ENCODE measurements at places on chromosomes 5 and 9. TPM values are rescaled to one million over a fixed set of nuclear protein-coding genes. Genes with fewer than 3 reads are reported as not detected.
A peak's percentile ranks its signal among the peaks of the same experiment; 100 is the strongest.

FOXI1 gene
- total RNA-seq, result not detected

N4BP3 gene
- total RNA-seq, result 3.0 TPM

CDO1 gene
- 4.9 TPM for total RNA-seq

ZBED3 gene
- 8.6 TPM for total RNA-seq

RHOBTB3 gene
- 124 TPM for total RNA-seq

TNFSF15 gene
- not detected for total RNA-seq

DNA sequence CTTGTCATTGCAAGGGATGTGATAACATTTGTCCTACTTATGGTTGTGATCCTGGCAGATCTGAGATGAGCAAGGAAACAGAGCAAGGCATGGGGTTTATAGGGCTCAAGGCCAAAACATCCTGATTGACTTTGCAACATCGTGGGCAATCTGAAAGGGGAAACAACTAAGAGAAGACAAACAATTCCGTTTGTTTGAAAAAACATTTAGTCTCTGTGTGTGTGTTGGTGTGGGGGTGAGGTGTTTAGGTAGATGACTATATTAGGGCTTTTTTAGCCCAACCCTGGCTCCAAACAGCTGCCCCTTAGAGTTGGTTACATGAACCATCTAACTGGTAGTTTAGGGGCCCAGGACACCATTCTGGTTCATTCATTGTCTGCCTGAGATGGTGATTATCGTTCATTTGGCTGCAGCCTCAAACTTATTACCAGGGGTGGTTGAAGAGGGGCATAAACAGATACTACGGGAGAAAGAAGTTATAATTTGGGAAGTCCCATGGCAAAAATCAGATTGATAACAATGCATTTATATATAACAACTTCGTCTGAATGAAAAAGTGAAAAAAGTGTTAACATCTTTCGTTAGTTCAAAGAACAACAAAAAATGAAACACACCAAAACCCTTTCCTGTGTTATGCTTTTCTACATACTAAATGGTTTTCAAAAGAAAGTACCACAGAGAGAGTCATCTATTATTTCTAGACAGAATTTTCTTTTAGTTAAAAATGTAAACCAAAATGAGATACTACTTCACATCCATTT lies 5.7 kb downstream of the FYB1 start:
- no peak for DNase-seq

DNA sequence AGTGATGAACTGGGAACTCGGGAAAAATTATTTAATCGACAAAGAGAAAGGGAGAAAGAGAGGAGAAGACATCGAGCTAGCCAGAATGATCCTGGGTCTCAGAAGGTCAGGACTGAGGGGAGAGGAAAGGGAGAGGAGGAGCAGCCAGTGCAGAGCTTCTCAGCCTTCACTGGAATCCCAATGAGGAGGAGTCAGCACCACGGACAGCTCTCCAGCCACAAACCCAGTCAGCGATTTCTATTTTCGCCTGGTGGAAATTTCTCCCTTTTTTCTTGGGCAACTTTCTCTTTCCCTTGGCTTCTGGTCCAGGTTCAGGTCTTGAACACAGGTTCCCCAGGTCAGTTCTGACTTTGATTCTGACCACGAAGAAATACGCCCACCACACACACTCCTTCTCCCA lies 1.6 kb upstream of the BRINP1 start:
- peak; percentile 32 for DNase-seq

DNA sequence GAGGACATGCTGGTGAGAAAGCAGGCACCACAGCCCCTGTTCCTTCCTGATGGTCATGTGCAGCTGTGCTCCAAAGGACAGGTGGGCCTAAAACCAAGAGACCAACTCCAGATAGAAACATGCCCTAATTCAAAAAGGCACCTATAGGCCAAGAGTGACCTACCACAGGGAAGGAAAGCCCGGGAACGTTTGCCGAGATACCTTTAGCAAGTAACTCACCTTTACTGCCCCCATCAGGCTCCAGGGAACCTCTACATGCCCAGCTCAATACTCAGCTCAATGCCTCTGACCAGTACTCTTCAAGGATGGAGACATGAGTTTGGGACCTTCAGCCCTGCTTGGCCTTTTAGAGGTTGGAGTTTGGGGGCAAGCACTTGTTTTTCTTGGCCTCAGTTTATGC lies 172.8 kb upstream of the FSTL4 start:
- no peak for DNase-seq

DNA sequence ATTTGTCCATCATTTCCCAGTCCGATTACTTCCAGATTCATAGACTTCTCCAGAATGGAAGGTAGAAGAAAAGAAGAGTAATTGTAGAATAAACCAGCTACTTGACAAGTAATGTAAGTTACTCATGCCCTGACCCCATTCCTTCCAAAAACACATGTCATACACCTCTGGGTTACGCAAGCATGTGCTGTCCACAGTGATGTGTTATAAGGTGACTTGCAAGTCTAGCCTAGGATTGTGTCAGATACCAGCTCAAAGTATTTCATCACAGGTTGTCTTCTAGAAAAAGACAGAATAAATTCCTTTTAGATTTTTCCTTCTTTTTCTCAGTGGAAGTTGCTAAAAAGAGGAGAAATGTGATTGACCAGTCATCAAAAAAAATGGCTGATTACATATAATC lies 8.0 kb upstream of the TLR4 start:
- DNase-seq, result no peak

DNA sequence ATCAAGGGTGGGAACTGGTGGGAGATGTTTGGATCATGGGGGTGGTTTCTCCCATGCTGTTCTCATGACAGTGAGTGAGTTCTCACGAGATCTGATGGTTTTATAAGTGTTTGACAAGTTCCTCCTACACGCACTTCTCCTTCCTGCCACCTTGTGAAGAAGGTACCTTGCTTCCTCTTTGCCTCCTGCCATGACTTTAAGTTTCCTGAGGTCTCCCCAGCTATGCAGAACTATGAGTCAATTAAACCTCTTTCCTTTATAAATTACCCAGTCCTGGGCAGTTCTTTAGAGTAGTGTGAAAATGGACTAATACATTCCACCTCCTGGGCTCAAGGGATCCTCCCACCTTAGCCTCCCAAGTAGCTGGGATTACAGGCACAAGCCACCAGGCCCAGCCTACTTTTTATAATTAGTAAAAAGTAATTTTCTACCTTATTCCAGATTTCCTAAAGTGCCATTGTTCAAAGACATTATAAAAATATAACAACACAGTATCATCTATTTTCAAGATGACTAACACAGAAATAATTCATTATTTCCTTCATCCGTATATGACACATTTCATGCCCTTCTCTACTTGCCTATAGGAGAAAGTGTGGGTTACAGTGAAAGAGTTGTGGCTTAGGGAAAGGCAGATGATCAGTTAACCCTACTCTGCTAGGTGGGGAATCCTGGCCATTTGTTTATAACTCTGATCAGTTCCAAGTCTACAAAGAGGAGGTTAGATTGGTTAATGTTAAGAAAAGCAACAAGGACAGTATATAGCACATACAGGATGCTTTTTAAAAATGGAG lies 99.9 kb downstream of the TTC39B start:
- no peak for DNase-seq

DNA sequence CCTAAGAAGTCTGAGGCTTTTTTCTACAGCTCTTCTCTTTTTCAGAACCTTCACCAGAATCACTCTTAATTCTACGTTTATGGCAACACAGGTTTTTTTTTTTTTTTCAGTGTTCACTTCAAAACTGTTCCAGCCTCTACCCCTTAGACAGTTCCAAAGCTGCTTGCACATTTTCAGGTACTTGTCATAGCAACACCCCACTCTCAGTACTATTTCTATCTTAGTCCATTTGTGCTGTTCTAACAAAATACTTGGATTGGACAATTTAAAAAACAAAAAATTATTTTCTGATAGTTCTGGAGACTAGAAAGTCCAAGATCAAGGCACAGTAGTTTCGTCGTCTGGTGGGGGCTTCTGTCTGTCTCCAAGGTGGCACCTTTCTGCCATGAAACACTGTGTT lies 340.9 kb upstream of the RPS23 start:
- DNase-seq, result no peak

DNA sequence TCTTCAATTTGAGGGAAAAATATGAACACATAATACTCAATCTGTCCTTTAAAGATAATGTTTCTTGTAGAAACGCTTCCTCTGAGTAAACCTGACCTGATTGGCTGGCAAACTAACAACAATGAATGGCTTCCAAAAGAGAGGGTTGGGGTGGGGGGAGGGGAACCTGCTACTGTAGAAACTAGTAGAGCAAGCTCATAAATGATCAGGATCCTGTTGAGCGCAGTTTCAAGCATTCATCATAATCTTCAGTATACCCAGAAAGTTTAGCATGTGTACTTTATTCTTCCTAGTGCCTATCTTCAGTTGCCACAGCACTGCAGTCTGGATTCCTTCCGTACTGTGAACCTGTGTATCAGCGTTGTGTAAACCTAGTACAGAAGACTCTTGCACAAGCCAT lies 63.0 kb upstream of the FCHO2 start:
- DNase-seq, result no peak

GRCh38 chr9:36837431-36838405 lies 196.3 kb downstream of the PAX5 start:
- no peak for DNase-seq

- DNase-seq, result no peak
These were observed 168.8 kb upstream of the IRX2 start for GRCh38 chr5:2920312-2920711.

DNA sequence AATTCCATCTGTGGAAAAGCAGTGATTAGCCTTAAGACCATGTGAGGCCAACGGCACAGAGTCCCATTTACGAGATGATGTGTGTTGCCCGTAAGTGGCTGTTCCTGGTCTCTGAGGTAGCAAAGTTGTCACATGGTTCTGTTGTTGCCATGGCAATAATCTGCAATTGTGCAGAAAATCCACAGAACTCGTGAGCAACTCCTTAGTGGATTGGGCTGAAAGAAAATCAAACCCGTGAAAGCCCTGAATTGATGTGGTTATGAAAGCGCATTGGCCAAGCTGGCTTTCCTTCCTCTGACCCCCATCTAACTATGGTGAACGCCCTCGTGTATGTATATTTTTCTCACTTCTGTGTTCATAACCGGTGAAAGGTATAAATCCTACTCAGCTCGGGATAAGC lies 614.7 kb downstream of the EBF1 start:
- DNase-seq, result peak; percentile 53

- DNase-seq, result no peak
These were observed 14.4 kb upstream of the SLC46A2 start for GRCh38 chr9:112905084-112905483.

GRCh38 chr5:177412603-177413233 lies 3.4 kb upstream of the F12 start:
- no peak for DNase-seq

DNA sequence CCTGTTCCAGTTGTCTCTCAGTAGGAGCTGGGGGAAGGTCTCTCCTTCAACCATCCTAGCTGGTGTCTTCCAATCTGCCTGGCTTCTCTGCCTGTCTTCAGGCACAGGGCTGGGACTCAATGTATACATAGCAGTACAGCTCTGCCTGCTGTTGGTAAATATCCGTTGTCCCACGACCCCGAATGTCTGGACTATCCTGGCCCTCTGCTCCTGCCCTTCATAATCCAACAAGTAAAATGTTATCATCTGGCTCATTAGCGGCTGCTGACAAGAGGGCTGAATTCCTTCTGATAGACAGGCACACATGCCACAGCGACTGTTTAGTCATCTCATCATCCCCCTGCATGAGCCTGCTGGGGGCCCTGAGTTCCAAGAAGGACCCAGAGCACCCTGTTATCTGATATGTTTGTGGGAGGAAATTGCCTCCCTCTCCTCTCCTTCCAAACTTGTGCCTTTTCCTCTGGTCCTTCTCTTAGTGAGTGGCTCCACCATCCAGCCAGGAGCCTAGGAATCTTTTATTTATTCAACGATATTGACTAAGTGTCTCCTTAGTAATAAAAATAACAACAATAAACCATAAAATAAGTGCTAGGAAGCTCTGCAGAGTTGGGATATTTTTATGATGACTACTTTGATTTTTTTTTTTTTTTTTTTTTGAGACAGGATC lies 29.5 kb upstream of the TGFBR1 start:
- DNase-seq, result no peak

DNA sequence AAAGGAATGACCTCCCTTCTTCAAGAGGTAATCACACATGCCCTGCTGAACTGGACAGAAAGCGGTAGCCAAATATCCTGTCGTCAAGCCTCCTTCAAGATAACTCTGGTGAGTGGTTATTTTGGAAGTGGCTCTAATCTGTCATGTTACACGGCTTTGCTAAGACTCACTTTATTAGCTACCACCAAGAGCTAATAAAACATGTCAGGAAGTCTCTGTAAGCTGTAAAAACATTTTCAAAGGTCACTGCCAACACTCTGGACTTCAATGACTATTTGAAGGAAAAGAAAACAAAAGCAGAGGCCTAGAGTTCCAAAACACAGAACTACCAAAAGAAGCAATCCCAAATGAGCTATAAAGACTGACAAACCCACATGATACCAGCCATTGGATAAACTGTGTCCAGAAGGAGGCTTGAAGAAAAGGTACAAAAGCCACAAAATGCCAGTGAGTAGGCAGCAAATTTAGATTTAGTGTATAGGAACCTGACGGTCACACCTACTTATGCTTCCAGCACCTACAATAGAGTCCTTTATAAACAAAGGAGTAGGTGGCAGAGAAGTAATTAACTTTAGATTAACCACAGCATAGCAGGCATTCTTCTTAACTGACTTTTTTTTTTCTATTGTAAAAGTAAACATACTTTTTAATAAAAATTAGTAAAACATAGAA lies 97.3 kb upstream of the EQTN start:
- DNase-seq, result no peak

GRCh38 chr9:124914753-124915405 lies 26.0 kb downstream of the GOLGA1 start:
- DNase-seq, result no peak

DNA sequence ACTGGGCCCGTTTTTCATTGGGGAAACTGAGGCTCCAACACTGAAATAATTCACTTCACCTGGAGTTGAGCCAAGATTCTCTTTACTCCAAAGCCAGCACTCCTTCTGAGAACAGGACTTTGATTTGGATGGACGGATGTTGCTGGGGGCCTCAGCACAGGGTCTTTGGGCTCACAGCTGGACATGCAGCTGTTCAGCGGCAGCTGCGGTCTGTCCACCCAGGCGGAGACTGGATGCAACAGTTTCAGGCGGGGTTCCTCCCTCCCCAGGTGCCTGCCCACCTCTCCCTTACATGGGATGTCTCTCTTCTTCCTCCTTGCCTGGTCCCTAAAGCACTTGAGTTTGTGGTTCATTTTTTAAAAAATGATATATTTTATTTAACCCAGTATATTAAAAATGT lies 219.0 kb upstream of the IRX4 start:
- DNase-seq, result no peak

All from heart right ventricle (tissue), 16 donors.